Frontal cortex (tissue), 4 donors: ENCODE measurements at places on chromosomes 4 and X. TPM values are rescaled to one million over a fixed set of nuclear protein-coding genes. Genes with fewer than 3 reads are reported as not detected.

The DLG3 gene
- total RNA-seq: 86.8 TPM

The EREG gene
- total RNA-seq: not detected

The BST1 gene
- total RNA-seq: 4.5 TPM

The PTTG2 gene
- total RNA-seq: not detected

The MAGEB17 gene
- not detected for total RNA-seq

The TMPRSS11F gene
- total RNA-seq: not detected

The FGB gene
- not detected for total RNA-seq

- no peak for DNase-seq
Observed at GRCh38 chr4:174928575-174929253, 10.6 kb downstream of the ADAM29 start.

GRCh38 chr4:119585771-119586170 lies 42.8 kb downstream of the PDE5A start:
- no peak for DNase-seq

DNA sequence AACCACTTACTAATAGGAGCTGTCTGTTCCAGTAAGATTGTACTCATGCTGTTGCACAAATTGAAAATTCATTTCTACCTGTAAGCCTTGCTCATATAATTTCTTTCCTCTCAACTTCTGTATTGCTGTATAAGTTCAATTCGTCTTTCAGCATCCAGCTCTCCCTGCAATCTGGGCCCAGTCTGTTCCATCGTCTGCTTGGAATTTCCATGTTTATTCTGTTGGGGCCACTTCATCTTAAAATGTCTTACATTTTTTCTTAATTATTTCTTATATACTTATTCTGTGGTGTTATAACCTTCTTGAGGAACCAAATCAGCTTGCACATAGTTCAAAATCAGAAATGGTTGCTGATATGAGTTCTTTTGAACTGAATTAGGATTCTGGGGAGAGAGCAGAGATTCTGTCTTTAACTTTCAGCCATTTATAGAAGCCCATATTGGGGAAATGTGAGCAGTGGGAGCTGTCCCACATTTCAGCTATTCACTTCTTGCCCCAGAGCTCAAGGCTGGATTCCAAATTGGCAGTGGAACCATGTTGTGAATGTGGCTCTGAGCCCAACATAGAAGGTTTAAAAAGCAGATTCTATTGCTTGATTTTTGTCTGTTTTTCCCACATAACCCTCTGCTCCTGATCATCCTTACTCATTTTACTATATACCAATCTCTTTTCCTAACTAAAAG lies 291.9 kb downstream of the BMPR1B start:
- no peak for DNase-seq

GRCh38 chrX:113741744-113742143 lies 842.1 kb upstream of the HTR2C start:
- DNase-seq: no peak

DNA sequence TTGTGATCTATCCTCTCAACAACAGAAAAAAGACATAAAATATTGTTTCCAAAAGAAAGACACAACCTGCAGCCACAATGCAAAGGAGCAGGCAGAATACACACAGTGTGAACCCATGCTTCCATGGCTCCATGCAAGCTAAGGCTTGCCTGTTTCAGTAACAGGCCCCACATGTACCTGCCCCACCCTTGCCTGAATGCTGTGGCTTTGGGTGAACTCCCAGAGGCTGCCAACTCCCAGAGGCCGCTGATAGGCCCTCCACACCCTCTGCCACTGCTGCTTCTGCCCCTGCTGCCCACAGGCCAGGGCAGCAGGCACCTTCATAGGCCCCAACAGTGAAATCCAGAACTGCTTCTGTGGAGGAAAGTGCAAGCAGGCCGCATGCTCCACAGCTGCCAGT lies 313.9 kb downstream of the CHIC1 start:
- no peak for DNase-seq

DNA sequence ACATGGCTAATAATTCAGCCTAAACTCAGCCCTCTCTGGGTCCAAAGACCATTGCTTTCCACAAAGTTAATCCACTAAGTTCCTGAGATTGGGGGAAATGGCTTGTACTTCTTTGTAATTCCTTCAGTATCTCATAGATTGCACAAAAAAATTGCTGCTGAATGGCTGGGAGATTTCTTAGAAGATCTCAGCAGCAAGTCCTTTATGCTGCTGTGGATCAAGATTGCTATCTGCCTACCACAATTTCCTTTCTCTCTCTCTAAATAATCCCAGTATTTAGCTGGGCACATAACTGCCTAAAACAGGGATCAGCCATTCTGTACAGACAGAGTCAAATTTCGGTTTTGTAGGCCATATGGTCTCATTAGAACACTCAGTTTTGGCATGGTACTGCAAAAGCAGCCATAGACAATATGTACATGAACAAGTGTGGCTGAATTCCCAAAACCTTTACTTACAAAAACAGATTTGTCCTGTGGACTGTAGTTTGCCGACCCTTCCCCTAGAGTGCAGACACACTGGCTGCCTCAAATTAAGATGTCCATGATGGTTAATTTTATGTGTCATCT lies 18.5 kb upstream of the HOPX start:
- DNase-seq: no peak

DNA sequence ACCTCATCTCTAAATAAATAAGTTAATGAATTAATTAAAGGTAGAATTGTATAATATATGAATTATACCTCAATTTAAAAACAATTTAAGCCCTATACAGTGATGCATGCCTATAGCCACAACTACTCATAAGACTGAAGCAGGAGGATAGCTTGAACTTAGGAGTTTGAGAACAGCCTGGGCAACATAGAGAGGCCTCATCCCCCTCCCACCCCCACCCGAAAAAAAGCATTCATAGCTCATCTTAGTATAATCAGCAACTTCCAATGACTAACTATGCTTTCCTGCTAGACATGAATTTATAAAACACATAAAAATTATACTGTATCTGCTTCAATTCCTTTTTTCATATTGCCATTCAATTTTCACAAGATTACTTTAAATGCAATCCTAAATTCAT lies 1.6 kb downstream of the LRBA start:
- no peak for DNase-seq

GRCh38 chr4:151887031-151887815 lies 126.4 kb upstream of the GATB start:
- no peak for DNase-seq

- DNase-seq: no peak
Observed at GRCh38 chrX:112866175-112866574, 25.5 kb upstream of the AMOT start.

GRCh38 chr4:165874072-165874790 lies 1.2 kb downstream of the TLL1 start:
- DNase-seq: peak; percentile 29
